ENCODE measurements at places on chromosomes 2 and 18. TPM values are rescaled to one million over a fixed set of nuclear protein-coding genes. Genes with fewer than 3 reads are reported as not detected.

PROKR1 gene
- total RNA-seq, result 0.24 TPM

RBKS gene
- 3.6 TPM for total RNA-seq

NAGK gene
- 55.9 TPM for total RNA-seq

TMEM37 gene
- total RNA-seq, result not detected

FBXO41 gene
- 5.4 TPM for total RNA-seq

DYNAP gene
- total RNA-seq, result not detected

USP34 gene
- total RNA-seq, result 53.2 TPM

NAT8 gene
- 1.3 TPM for total RNA-seq

GLI2 gene
- 0.71 TPM for total RNA-seq

ASB18 gene
- 0.55 TPM for total RNA-seq

Data from motor neuron (in vitro differentiated cells).